ENCODE measurements at places on chromosomes 3 and 15.
A peak's percentile ranks its signal among the peaks of the same experiment; 100 is the strongest.

- DNase-seq: no peak
Observed at GRCh38 chr15:31080591-31081014, 20.9 kb downstream of the TRPM1 start.

DNA sequence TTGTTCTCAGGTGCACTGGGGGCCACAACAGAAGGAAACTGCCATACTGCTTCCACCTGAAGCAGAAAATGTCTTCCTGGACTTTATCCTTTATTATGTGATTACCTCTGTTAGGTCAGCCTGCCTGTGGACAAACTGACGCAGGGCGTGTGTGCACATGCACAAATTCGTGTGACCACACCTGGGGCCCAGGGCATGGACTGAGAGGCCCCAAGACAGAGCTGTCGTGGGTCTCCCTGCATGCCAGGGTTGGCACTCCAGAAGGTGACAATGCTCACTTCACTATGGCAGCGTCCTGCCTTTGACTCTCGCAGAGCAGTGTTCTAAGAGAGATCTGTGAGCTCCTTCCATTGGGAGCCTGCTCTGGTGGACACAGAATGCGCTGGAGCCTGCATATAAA is 34.5 kb downstream of the CCDC12 start:
- DNase-seq: no peak

GRCh38 chr3:142875099-142875498 is 13.8 kb downstream of the PCOLCE2 start:
- DNase-seq: no peak

- no peak for DNase-seq
Observed at GRCh38 chr3:98777801-98778220, 14.7 kb downstream of the ST3GAL6 start.

GRCh38 chr3:145942052-145942451 is 218.9 kb downstream of the PLOD2 start:
- DNase-seq: no peak

- DNase-seq: no peak
Observed at GRCh38 chr15:58331560-58331912, 100.3 kb upstream of the LIPC start.

DNA sequence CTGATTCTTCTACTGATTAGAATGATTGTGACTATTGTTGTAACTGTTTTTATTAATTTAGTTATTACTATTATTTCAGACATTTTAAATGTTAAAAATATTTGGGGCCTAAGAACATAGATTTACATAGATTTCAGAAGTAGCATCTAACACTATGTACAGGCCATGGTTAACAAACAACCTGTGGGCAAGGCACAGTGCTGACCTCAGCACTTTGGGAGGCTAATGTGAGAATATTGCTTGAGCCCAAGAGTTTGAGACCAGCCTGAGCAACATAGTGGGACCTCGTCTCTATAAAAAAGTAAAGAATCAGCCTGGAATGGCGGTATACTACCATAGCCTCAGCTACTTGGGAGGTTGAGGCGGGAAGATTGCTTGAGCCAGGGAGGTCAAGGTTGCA is 69.1 kb upstream of the CNTN4 start:
- DNase-seq: no peak

- no peak for DNase-seq
Observed at GRCh38 chr3:130576375-130577266, 59.6 kb downstream of the COL6A6 start.

- DNase-seq: peak; percentile 42
Observed at GRCh38 chr15:74870436-74871215, 2.5 kb downstream of the SCAMP2 start.

- peak; percentile 61 for DNase-seq
Observed at GRCh38 chr3:117603097-117603496, 893.5 kb downstream of the TUSC7 start.

- DNase-seq: no peak
Observed at GRCh38 chr15:101361418-101361817, 66.4 kb upstream of the SNRPA1 start.

DNA sequence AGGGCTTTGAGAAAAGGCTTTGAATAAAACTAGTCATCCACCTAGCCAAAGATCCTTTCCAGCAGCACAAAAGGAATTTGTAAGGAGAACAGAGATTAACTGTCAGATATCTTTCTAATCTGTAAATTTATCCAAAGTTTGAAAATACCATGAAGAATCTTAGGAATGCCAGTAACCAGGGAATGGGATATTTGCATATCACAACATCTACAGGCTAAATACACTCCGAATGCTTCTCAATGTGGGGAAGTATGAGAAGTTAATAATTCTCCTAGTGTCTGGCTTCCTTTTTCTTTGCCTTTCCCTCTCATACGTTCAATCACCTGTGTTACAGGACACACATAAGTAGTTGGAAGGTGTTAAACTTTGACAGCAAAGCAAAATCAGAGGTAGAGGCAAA is 7.8 kb downstream of the ANAPC13 start:
- DNase-seq: no peak

DNA sequence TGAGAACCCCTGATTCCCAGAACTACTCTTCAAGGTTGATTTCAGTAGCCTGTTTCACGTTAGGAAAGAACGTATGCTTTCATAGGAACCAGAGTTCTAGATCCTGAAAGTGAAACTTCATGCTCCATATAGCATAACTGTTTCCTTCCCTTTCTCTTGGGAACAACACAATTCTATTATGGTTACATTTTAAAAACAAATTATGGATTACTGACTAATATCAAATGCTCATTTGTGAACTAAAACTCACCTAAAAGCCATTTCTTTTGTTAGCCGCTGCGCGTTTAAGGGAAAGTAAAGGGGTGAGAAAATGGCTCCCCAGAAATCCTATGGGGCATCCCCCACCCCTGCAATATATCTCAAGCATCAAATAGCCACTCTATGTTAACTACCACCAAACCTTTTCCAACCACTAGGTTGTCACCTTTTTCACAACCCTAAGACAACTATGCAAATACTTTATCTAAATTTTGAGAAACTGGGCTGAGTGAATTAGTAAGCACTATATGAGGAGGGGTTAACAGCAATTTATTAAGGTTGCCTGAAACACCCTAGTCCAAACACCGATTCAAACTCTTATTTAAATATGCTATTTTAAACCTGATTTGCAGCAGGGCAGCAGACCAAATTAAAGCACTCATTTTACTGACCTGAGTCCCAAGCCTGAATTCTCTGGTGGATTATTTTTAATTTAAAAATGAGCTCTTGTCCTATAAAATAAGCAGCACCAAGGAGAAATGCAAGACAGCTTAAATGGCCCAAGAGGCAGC is 2.4 kb downstream of the SIAH2 start:
- peak; percentile 20 for DNase-seq

DNA sequence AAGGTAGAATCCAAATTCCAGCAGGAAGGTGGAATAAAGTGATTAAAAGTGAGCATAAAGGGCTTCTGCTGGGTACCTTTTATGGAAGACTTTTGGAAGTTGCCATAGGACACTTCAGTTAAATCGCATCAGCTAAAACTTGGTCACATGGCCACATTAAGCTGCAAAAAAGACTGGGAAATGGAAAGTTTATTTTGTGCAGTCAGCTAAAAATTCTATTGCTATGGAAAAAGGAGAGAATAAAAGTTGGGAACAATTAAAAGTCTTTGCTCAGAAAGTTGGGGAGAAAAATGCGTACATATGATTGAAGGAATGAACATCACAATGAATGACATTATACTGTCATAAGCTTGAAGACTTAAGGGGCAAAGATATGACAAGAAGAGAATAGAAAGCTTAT is 49.3 kb downstream of the FGF7 start:
- DNase-seq: no peak

- DNase-seq: no peak
Observed at GRCh38 chr3:133595341-133595740, 21.9 kb downstream of the CDV3 start.

GRCh38 chr3:61078048-61078752 is 173.1 kb downstream of the FHIT start:
- no peak for DNase-seq

DNA sequence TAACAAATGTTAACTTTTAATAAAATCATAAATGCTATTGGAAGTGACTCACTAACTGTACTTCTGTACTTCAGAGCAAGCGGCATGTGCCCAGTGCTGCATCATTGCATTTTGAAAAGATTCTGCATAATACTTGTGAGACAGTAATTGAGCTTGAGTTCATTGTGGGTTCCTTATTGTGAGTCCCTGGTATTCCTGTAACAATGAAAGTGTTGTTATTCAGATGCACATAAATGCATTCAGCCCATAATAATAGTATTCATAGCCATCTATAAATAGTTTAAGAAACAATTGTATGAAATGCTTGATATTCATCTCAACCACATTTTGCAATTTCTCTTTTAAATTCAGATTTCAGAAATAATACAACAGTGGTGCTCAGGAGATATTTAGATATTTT is 976.4 kb downstream of the CADM2 start:
- no peak for DNase-seq

DNA sequence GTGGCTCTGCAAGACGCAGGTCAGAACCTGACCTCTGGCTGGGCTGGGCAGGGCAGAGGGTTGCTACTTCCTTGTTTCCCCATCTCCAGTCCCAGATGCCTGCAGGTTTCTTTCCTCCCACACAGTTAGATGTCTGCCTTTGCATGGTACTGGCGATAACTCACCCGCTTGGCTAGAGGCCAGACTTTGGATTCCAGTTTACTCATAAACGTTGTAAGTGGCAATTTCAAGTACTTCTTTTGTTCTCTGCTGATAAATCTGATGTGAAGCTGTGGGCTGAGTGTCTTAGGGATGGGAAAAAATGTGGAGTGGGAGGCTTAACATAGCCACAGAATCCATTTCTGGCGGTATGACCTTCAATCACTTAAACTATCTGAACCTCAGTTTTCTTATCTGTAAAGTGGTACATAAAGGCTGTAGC is 194.2 kb downstream of the EBLN2 start:
- DNase-seq: no peak

GRCh38 chr3:160381470-160381869 is 17.6 kb downstream of the IFT80 start:
- DNase-seq: no peak

DNA sequence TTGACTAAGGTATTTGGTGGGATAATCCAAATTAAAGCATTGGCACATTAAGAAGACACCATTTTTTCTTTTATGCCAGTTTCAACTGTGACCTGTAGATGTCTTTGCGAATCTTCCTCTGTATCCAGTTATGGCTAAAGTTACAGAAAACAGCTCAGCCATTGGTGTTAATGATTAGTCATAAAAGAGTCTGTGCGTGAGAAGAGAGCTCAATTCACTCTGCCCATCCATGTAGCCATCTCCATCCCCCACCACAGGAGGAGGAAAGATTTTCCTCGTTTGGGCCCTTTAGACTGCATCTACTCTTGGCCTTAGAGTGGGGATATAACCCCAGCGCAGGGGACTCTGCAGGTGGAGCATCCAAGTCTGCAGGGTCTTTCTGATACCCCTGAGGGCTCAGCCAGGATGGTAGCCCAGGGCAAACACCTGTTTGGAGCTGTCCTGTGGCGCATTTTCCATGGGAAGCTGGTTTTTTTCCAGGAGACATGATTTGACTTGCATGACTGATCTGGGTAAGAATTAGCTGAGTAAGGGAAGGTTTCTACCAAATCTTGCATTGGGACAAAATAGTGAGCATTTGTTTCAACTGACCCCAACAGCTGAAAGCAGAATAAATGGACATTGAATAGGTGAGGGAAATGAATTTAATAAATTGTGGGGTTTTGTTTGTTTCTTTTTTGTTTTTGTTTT is 29.5 kb downstream of the NANOGP8 start:
- no peak for DNase-seq

DNA sequence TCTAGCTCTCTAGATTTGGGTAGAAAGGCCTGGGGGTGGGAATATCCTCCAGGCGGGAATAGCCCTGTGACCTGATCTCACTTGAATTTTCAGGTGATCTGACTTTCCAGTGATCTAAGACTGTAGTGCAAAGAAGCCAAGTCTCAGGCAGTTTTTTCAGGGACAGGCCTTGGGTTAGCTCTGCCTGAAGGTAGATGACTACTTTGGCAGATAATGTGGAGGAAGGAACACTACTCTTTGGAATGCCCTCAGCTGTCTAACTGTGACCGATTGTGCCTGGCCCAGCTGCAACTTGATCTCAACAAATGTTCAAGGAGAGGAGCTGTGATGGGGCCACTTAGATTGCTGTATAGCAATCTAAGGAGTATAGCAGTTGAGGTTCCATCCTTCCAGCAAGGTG is 193.7 kb downstream of the TCF12 start:
- DNase-seq: no peak

GRCh38 chr3:99884484-99884883 is 66.8 kb downstream of the CMSS1 start:
- no peak for DNase-seq

DNA sequence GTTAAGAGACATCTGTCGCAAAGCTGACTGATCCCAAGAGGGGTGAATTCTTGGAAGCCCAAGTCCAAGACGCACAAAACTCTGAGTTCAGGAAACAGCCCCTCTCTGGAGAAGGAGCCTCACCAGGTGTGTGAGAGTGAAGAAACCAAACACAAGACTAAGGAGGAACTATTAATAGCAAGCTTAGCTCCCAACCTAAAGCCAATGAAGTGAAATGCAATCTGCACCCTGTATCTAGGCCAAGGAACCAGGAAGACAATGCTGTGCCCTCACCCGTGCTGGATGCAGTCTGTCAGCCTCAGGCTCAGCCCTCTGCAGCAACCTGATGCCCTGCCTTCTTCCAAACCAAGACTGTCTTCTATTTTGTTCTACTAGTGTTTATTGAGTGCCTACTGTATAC is 22.5 kb upstream of the THBS1 start:
- no peak for DNase-seq

DNA sequence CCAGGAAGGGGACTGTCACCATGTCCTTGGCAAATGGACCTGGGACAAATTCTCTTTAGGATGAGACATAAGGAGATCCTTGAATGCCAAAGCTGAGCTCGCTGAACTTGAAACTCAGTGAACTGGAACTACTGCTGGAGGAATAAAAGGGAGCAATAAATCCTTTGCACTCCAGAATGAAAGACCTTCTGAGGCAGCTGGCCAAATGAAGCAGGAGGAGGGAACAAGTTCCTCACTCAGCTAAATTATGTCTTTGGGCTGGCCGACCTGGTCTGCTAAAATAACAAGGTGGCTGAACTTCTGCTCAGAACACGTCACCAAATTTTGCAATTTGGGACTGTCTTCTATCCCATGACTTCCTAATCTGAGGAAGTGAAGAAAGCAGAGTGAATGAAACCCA is 314.7 kb downstream of the LPP start:
- peak; percentile 64 for DNase-seq

DNA sequence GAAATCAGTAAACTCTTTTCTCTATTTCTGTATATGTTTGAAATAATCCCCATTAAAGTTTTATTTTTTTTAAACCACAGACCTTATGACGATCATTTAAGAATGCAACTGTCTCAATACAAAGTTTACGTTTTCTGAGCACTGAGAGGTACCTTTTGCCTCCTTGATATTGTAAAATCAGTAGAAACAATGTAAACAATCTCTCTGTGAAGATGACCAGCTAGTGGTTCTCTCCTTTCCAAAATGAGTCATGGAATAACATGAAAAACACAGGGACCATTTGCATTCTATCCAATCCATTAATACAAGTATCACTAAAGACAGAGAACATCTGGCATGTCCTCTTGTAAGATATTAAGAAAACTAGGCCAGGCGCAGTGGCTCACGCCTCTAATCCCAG is 48.8 kb downstream of the RAD18 start:
- no peak for DNase-seq

- no peak for DNase-seq
Observed at GRCh38 chr3:58952128-58952917, 97.5 kb downstream of the CFAP20DC start.

Measured in pons (tissue), 1 donor.